ENCODE measurements at places on chromosomes 7 and 10. TPM values are rescaled to one million over a fixed set of nuclear protein-coding genes. Genes with fewer than 3 reads are reported as not detected.
A peak's percentile ranks its signal among the peaks of the same experiment; 100 is the strongest.

GRCh38 chr7:44154703-44155102, 13.6 kb upstream of the MYL7 start:
- H3K27me3 ChIP-seq = no peaks in the 10 kb centered on the region
- H3K27ac ChIP-seq = no peak overlapping the region
- no peak overlapping the region for H3K4me3 ChIP-seq
- H3K36me3 ChIP-seq = no peaks in the 10 kb centered on the region

DNA sequence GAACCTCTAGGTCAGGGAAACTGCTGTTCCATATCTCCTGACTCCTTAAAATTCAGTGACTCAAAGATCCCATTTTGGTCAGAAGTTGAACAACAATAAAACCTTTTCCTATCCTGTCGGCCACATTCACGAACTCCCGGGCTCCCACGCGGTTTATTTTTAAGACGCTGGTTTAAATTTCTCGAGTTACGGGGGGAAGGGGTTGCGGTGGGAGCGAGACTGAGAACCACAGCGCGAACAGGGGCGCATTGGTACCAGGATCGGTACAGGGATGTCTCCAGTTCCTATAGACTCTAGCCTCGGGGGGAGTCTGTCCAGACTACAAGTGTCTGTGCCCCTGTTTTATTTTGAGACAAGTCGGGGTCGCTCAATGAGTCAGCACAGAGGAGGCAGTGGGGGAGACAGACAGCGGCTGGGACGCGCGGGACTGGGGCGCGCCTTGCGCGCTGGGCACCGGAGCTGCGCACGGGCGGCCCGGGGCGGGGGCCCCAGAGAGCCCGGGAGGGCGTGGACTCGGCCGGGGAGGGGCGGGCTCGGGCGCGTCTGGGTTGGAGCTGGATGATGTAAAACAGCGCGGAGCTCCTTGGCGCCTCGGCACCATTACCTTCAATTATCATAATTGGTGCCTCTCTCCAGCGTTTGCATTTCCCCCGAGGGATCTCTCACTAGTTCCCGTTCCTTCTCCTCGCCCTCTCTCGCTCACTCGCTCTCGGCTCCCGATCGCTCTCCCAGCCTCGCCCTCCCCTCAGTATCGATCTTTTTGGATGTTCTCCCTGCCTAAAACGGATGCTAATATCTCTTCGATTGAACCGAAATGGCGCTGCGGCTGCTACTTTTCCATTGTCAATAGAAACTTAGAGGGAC, 8.7 kb upstream of the BAMBI start:
- peaks cover 19% of the 10 kb centered on the region for H3K4me1 ChIP-seq
- H3K4me3 ChIP-seq = peak overlapping the region; percentile 74
- H3K27ac ChIP-seq = no peak overlapping the region
- H3K27me3 ChIP-seq = peaks cover 82% of the 10 kb centered on the region
- no peaks in the 10 kb centered on the region for H3K36me3 ChIP-seq
- peak; percentile 72 for DNase-seq

- H3K27me3 ChIP-seq = no peaks in the 10 kb centered on the region
- H3K4me3 ChIP-seq = no peak overlapping the region
- DNase-seq = no peak
- H3K4me1 ChIP-seq = peaks cover 47% of the 10 kb centered on the region
Observed at GRCh38 chr7:117020591-117020973, 67.3 kb downstream of the ST7 start.

DNA sequence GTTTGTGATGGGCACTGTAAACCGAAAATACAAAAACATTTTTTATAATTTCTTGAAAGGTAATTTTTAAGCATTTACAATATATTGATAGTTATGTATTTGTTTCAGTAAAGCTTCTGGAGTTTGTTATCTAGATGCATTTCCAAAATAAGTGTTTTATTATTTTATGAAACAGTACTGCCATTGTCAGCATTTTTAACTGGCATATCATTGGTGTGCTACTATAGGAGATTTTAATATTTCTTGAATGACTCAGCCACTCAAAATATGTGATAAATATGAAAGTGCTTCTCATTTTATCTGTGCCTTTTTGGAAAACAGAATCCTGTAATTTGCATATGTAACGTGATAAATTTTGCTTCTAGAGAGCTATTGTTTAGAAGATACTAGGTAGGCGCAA, 97.9 kb downstream of the ANKIB1 start:
- DNase-seq = no peak
- no peak overlapping the region for H3K4me3 ChIP-seq
- H3K27me3 ChIP-seq = no peaks in the 10 kb centered on the region
- H3K36me3 ChIP-seq = peaks cover 10% of the 10 kb centered on the region
- H3K27ac ChIP-seq = no peak overlapping the region

DNA sequence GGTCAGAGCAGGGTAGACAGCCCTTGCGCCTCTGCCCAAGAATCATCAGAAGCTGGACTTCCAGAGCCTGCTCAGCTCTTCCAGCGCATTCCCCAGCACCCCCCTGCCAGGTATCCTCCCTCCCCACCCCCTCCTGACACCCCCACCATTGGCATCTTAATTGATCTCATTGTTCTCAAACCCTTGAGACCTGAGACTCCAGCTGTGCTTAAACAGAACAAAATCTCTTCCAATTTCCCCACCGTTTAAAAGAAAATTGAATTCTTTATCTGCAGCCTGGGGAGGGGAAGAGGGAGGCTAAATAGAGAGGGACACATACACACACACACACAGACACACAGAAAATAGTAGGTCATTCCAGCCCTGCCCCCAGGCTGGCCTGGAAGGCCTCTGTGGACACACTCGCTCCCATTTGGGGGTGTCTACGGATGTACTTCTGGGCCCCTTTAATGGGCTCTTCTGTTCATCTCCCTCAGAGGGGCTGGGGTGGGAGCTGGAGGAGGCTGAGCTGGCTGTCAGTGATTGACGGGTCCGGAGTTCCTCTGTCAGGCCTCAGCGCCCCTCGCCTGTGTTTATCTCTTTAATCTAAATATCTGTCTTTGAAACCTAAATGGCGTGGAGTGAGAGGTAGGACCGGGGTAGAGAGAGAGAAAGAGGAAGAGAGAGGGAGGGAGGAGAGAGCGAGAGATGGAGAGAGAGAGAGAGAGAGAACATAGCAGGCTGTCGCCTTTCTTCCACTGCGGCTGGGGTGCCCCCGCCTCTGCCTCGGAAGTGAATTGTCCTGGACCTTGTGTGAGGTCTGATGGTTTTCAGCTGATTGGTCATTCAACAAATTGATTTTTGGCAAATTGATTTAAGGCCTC, 61.7 kb downstream of the C10orf105 start:
- H3K4me1 ChIP-seq = no peaks in the 10 kb centered on the region
- no peak overlapping the region for H3K27ac ChIP-seq
- H3K4me3 ChIP-seq = no peak overlapping the region
- H3K27me3 ChIP-seq = no peaks in the 10 kb centered on the region
- DNase-seq = no peak

DNA sequence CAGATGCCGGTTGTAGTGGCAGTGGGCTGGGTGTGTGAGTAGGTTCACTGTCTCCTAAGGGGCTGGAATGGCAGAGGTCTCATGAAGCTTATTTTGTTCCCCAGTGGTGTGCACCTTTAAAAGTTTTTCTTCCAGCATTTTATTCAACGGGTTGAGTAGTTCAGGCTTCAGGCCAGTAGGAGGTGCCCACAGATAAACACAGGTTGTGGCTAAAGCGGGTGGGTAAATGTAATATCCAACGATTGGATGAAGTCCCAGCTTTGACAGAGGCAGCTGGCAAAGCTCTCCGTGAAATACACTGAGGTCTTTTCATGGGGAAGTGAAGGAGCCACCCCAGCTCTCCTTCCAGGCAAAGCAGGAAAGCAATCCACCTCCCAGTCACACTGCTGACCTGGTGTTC, 339.8 kb upstream of the LRRTM3 start:
- no peak for DNase-seq
- H3K27ac ChIP-seq = no peak overlapping the region
- H3K36me3 ChIP-seq = no peaks in the 10 kb centered on the region
- no peaks in the 10 kb centered on the region for H3K4me1 ChIP-seq
- no peak overlapping the region for H3K4me3 ChIP-seq
- H3K27me3 ChIP-seq = no peaks in the 10 kb centered on the region

- no peak for DNase-seq
- H3K27ac ChIP-seq = no peak overlapping the region
- no peaks in the 10 kb centered on the region for H3K27me3 ChIP-seq
- H3K4me3 ChIP-seq = no peak overlapping the region
Observed at GRCh38 chr7:141785706-141786552, 4.1 kb upstream of the TAS2R5 start.

GRCh38 chr10:44253769-44254462, 131.0 kb downstream of the CXCL12 start:
- peaks cover 13% of the 10 kb centered on the region for H3K27me3 ChIP-seq
- no peak for DNase-seq
- H3K27ac ChIP-seq = no peak overlapping the region
- no peaks in the 10 kb centered on the region for H3K36me3 ChIP-seq
- no peaks in the 10 kb centered on the region for H3K4me1 ChIP-seq

GRCh38 chr10:32445036-32445435, 904 bp upstream of the CCDC7 start:
- no peak for DNase-seq
- H3K36me3 ChIP-seq = peaks cover 5% of the 10 kb centered on the region
- peak overlapping the region; percentile 98 for H3K4me3 ChIP-seq
- no peaks in the 10 kb centered on the region for H3K27me3 ChIP-seq

DNA sequence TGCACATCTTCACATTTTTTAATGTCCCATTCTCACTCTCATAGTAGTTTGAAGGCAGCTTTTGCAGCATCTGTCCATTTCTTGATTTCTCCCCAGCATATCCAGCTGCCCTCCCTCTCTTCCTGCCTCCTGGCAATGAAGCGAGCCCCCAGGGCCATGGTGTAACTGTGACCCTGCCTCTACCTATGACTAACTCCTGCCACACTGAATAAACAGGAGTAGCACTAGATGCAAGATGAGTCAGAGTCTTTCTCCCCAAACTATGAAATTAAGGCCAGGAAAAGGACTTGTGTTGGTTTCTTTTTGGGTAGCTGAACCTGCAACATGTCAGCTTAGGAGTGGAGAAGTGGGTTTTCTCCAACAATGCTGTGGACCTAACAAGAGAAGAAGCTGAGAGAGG, 329.0 kb downstream of the RNLS start:
- no peak overlapping the region for H3K27ac ChIP-seq
- no peak overlapping the region for H3K4me3 ChIP-seq
- H3K36me3 ChIP-seq = no peaks in the 10 kb centered on the region
- no peaks in the 10 kb centered on the region for H3K27me3 ChIP-seq
- peak; percentile 19 for DNase-seq
- H3K4me1 ChIP-seq = peaks cover 4% of the 10 kb centered on the region

- H3K27ac ChIP-seq = peak overlapping the region; percentile 56
- H3K4me3 ChIP-seq = peak overlapping the region; percentile 59
- H3K4me1 ChIP-seq = peaks cover 19% of the 10 kb centered on the region
Observed at GRCh38 chr7:38318803-38319416, 45.5 kb upstream of the TARP start.

GRCh38 chr7:47685712-47686376, 103.9 kb upstream of the TNS3 start:
- H3K4me1 ChIP-seq = no peaks in the 10 kb centered on the region
- H3K36me3 ChIP-seq = no peaks in the 10 kb centered on the region
- no peak for DNase-seq
- no peak overlapping the region for H3K4me3 ChIP-seq

ZNF365 gene
- total RNA-seq = not detected

VIPR2 gene
- not detected for total RNA-seq

IMMP2L gene
- 20.9 TPM for total RNA-seq

ZNF680 gene
- total RNA-seq = 8.8 TPM

AMPH gene
- total RNA-seq = not detected

SPDYE8 gene
- total RNA-seq = not detected

GPER1 gene
- 0.37 TPM for total RNA-seq

WNT2 gene
- not detected for total RNA-seq

FXYD4 gene
- not detected for total RNA-seq

All from activated naive CD8-positive, alpha-beta T cell treated with anti-CD3 and anti-CD28 coated beads for 36 hours (primary cell).